ENCODE measurements at places on chromosomes 13 and 19.

- DNase-seq: peak; percentile 39
These were observed 33.1 kb upstream of the ZNF331 start for GRCh38 chr19:53504885-53505284.

GRCh38 chr19:31160336-31160926 is 188.8 kb downstream of the TSHZ3 start:
- peak; percentile 88 for DNase-seq

DNA sequence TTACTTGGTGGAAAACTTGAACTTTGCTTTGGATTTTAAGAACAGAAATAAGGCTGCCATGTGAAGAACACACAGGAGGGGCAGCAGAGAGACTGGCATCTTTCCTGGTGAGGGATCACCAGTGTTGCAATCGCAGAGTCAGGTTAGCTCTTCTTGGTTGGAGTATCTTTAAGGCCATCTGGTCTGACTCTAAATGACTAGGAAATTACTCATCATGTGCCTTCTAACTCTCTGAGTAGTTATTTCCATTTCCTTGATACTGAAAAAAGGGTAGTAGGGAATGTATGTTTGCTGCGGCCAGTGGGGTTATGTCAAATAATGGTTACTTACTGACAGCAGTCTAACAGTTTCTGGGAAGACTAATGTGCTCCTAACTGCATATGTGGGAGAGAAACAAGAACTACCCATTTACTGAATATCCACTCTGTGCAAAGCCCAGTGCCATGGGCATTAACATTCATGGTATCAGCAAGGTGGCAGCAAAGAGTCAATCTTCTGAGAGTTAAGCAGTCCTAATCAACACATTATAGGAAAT is 122.1 kb downstream of the COG6 start:
- no peak for DNase-seq

GRCh38 chr13:51821606-51822005 is 17.6 kb upstream of the DHRS12 start:
- DNase-seq: peak; percentile 42

DNA sequence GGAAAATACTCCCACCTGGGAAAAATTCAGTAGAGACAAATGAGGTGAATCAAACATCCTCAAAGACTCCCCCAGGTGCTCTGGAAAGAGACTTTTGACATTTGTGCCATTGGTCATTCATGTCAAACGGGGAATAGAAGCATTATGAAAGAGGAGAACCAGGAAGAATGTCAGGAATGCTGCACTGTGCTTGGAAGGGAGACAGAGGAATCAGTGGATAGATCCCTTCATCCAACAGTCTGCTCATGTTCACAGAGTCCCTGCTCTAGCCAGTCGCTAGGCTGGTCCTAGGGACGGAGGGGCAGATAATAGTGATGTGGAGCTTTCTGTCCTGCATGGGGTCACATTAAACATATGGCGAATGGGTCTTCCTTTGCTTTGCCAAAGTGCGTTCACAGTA is 384.4 kb downstream of the FGF9 start:
- no peak for DNase-seq

- no peak for DNase-seq
These were observed 1303.4 kb downstream of the PCDH9 start for GRCh38 chr13:65926750-65927171.

DNA sequence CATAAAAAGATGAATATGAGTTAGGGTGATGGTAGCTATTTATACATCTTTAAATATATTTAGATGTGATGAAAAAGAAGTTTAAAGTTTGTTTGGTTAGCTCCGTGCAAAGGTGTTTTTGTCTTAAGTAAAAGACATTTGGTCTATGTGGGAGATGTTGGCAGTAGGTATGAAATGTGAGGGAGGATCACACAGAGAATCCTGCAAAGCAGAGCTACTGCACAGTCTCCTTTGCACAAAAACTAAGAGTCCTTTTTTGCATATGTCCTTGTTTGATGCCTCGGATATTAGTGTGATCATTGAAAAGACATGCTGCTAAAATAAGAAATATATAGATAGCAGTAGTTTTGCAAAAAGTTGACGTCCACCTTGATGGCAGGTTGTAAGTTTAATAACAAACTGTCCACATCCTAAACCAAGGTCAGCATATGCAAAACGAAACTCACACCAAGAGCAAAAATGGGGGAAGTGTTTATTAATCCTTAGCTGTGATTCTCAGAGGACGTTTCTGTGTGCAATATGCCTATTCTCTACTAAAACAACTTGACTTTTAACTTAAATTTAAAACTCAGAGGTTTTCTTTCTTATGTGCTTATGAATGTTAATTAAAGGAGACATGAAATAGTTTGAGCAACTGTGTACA is 870.1 kb downstream of the PCDH9 start:
- DNase-seq: no peak

DNA sequence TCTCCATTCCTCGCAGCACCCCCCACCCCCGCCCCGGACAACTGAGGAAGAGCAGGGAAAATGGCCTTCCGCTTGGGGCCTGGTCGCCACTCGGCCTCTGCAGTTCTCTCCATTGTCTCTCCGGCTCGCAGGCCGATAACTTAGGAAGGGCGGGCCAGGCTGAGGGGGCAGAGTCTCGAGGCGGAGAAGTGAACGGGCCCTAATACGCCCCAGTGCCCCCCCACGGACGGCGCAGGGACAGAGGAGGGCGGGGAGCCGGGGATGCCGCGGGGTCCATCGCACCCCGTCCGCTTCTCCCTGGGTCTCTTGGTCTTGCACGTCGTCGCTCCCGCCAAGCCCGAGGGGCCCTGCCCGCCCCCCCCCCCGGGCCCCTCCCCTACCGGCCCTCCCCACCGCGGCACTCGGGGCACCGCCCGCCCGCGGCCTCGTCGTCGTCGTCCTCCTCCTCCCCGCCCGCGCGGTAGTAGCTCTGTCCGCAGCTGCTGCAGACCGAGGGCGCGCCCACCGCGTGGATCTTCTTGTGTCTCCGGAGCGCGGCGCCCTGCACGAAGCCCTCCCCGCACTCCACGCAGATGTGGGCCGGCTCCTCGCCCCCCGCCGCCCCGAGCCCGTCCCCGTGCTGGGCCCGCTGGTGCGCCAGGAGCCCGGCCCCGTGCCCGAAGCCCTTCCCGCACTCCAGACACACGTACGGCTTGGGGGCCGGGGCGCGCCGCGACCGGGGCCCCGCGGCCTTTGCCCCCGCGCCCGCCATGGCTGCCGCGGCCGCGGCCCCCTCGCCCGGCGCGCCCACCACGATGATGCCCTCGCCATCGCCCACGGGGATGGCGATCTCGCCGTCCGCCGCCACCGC is 33.2 kb downstream of the ZNF787 start:
- no peak for DNase-seq

GRCh38 chr13:105159841-105160240 is 1375.6 kb downstream of the EFNB2 start:
- no peak for DNase-seq

- DNase-seq: peak; percentile 13
These were observed 177.4 kb upstream of the UBL3 start for GRCh38 chr13:30027569-30028455.

DNA sequence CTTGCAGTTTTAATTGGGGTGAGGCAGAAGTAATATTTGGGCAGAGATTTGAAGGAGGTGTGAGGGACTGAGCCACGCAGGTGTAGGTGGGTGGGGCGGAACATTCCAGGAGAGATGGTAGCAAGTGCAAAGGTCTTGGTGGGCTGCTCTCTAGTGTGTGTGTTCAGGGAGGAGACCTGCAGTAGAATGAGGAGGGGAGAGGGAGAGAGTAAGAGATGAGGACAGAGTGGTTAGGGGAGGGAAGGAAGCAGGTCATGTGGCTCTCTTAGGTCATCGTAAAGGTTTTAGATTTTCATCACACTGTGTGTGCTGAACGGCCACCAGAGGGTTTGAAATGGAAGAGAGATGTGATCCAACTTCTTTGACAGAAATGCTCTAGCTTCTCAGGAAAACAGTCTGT is 33.5 kb downstream of the WASF3 start:
- DNase-seq: no peak

DNA sequence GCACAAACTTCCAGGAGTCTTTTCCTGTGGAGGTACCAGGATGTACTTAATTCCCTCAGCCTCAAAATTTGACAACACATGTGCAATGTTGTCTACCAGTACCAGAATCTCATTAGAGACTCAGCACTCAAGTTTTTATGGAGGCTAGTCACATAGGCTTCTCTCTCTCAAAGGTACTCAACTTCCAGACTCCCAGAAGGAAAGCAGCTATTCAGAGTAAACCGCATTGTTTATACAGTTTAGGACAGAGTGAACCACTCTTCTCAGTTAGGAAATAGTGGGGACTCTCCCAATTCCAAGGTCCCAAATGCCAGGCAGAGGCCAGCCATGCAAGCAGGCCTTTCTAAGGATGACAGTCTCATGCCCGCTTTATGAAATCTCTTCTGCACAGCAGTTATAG is 8.5 kb upstream of the C1QTNF9B start:
- no peak for DNase-seq

Data from muscle of leg (tissue), 16 donors.